ENCODE measurements at places on chromosomes 4 and X.
A peak's percentile ranks its signal among the peaks of the same experiment; 100 is the strongest.

- DNase-seq, result no peak
Measured at GRCh38 chr4:186167605-186168004, 23.8 kb upstream of the CYP4V2 start.

DNA sequence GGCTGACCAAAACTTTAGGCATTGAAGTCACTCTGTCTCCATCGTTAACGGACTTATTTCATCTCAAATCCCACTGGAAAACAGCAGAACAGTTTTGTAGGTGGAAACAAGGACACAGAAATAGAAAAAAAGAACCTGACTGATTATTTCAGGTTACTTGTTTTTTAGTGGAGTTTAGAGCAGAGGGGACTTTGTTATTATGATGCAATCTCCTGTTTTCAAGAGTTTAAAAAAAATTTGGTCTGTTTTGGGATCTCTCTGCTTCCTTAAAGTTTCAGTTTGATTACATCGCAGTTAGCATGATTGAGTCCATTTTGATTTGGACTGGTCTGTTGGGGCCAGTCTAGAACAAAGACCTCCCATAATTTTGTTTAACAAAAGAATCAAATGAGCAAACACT, 13.6 kb downstream of the PROM1 start:
- DNase-seq, result no peak

GRCh38 chr4:174334628-174335027, 50.9 kb downstream of the CEP44 start:
- no peak for DNase-seq

GRCh38 chr4:139763672-139764071, 98.1 kb downstream of the MGST2 start:
- no peak for DNase-seq

- no peak for DNase-seq
Measured at GRCh38 chrX:107484002-107484726, 34.7 kb downstream of the FRMPD3 start.

GRCh38 chr4:11166034-11166433, 262.7 kb downstream of the HS3ST1 start:
- no peak for DNase-seq

GRCh38 chr4:179372746-179373145, 1930.5 kb upstream of the AGA start:
- DNase-seq, result no peak

- no peak for DNase-seq
Measured at GRCh38 chr4:86118711-86119110, 241.1 kb downstream of the MAPK10 start.

- DNase-seq, result no peak
Measured at GRCh38 chrX:109357706-109358105, 124.2 kb downstream of the GUCY2F start.

- DNase-seq, result peak; percentile 39
Measured at GRCh38 chrX:3811331-3812311, 98.2 kb upstream of the PRKX start.

- DNase-seq, result no peak
Measured at GRCh38 chr4:172654457-172654856, 514.2 kb upstream of the GALNT7 start.

GRCh38 chr4:80538276-80538926, 202.9 kb downstream of the CFAP299 start:
- DNase-seq, result no peak

- DNase-seq, result peak; percentile 43
Measured at GRCh38 chr4:110508827-110509710, 33.1 kb downstream of the ENPEP start.

DNA sequence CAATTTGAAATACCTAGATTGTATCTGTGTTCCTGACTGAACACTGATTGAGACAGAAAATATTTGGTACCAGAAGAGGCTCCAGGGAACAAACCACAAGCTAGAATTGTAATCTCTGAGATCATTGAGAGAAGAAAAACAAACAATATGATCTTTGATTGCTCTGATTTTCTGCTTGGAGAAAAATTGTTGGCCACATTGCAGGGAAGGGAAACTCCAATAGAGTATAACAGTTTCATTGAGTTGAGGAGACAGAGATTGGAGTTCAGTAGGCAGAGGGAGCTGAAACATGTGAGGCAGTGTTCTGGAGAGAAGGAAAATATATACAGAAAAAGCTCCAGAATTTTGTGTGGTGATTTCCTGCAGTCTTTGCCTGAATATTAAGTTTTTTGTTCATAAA, 158.2 kb downstream of the C4orf33 start:
- no peak for DNase-seq

DNA sequence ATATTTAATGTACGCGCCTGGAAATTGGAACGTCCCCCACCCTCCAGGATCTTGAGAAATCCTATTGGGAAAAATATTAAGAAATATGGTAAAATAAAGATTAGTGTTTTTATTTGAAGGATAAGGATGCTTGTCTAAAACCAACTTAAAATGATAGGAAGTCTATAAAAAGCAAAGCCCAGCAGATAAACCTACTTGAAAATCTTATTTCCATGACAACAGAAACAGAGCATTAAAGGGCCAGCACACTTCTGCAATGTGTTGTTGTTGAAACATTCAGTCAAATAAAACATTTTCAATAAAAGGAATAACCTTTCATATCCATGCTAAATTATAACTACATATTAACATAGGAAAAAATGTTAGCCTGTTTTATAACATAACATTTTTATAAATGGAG, 29.3 kb upstream of the GPM6A start:
- DNase-seq, result no peak

- no peak for DNase-seq
Measured at GRCh38 chr4:68576272-68577125, at the start of gene UGT2B17. TSS of gene UGT2B17 (minus strand) at chr4:68576322. CDS start at chr4:68568484, 7,838 bp downstream.

DNA sequence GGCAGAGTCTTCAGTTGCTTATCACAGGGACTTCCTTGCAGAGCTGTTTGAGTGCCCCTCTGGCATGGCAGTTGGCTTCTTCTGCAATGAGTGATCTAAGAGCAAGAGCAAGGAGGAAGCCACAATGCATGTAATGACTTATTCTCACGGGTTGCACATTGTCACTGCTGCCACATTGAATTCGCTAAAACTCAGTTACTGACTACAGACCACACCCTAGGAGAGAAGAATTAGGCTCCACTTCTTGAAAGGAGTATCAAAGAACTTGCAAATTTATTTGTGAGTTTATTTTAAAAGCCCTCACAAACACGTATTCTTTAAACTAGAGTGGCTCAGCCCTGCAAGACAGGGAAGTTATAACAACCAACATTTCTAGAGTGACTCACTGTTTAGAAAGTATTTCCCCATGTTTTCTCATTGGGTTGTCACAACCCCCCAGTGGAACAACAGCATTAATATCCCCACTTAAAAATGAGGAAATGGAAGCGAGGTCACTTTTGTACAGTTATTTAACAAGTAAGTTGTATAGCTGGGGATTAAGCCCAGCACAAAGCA, 32.4 kb upstream of the RBPJ start:
- peak; percentile 9 for DNase-seq

GRCh38 chrX:56798866-56799758, 70.1 kb downstream of the NBDY start:
- peak; percentile 6 for DNase-seq

DNA sequence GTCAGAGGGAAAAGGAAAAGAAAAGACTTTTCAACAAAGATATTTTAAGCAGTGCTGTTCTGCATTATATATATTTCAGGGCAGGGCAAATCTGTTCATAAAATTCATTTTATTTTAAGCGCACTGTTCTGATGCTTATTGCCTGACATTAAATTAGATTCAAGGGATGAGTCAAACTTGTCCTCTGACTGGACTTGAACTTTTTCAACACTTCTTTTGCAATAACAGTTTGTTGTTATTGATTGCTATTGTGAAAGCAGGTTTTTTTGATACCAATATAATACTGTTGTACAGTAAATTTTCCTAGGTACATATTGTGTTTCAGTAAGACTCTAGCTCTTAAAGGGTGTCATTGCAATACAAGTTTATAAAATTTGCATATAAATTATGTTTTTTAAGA, 481.3 kb downstream of the NAF1 start:
- DNase-seq, result no peak

- DNase-seq, result no peak
Measured at GRCh38 chrX:148872161-148872535, 371.7 kb downstream of the AFF2 start.

DNA sequence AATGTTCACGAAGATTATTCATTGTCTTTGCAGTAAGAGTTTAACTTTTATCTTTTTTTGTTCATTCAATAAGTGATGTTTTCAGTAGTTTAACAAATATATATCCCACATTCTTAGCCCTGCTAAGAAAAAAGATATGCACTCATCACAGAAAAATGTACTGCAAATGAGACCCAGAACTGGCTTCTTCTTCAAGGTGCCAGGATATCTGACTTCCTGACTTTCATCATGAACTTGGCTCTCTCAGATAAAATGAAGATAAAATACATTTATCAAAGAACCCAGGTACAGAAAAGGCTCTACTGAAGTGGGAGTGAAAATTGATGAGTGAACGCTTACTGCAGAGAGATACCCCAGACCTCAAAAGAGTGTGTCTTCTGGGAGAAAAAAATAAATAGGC, 177.8 kb upstream of the DKK2 start:
- DNase-seq, result no peak

- DNase-seq, result no peak
Measured at GRCh38 chr4:159212675-159213293, 109.9 kb downstream of the RAPGEF2 start.

DNA sequence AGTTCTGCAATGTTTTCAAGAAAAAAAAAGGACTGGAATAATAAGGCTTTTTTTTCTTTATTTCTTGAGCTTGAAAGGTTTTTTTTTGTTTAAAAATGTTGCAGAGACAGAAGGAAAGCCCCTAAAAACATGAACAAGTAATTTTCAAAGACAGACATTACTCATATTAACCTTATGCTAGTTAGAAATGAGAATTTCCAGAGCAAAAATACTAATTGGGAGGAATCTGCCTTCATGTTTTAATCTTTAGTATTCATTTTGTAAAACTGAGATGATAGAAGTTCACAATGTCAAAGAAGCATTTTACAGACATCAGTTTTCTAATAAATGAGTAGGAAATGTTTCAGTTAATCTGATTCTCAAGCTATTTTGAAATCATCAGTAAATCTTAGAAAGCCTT, 1805.3 kb downstream of the PCDH7 start:
- no peak for DNase-seq

GRCh38 chr4:152256996-152257395, 278.9 kb downstream of the FBXW7 start:
- no peak for DNase-seq

- no peak for DNase-seq
Measured at GRCh38 chr4:123812066-123812390, 415.4 kb downstream of the SPRY1 start.

GRCh38 chr4:6116696-6117285, 83.6 kb downstream of the JAKMIP1 start:
- no peak for DNase-seq

- DNase-seq, result no peak
Measured at GRCh38 chrX:6440648-6441047, 94.3 kb downstream of the VCX3A start.

DNA sequence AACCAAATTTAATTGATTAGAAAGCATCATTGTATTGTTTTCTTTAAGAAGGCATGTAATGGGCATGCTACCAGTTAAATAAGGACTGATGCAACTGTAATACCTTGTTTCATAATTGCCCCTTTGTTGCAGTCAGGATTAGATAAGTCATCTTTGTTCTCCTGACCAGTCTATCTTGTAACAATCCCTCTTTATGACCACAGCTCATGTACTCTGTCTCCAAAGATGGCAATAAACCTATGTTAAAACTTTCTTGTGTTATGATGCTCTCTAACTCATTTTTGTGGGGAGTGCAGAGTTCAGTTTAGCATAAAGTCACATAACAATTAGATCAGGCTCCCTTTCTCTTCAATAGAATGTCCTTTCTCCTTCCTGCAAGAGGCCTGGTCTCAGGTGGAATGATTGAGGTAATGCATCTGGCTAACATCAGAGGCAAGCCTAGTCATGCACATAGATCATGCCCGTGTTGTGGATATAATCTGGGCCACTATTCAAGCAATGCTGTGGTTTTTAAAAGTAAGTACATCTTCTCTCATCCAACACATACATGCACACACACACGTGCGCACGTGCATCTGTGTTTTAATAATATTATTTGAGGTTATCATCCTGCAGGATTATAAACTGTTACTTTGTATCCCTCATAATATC, 45.6 kb downstream of the TMEM154 start:
- peak; percentile 50 for DNase-seq

- DNase-seq, result peak; percentile 30
Measured at GRCh38 chrX:10047631-10048030, 80.5 kb downstream of the CLDN34 start.

- DNase-seq, result no peak
Measured at GRCh38 chr4:2663275-2663674, 92.9 kb downstream of the TNIP2 start.

- DNase-seq, result no peak
Measured at GRCh38 chr4:93475730-93476129, 352.8 kb upstream of the ATOH1 start.

DNA sequence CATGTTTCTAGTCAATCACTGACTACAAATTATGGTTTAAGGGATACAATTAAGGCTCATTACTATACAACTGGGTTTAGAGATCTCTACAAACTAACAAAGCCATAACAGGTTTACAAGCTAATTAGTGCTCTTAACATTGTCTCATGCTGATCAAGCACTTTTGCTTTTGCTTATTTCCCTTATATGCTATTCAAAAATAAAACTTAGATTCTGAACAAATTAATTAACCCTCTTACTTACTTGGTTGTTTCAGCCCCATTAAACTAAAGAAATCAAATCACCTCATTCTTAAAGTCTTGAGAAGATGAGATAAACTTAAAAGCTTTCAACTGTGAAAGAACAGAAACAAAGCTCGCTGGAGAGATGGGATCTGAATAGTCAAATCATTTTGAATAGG, 2024.5 kb upstream of the ADGRL3 start:
- DNase-seq, result no peak

- DNase-seq, result no peak
Measured at GRCh38 chrX:16212024-16212423, 44.7 kb downstream of the MAGEB17 start.

GRCh38 chrX:19630228-19630627, 114.9 kb upstream of the MAP3K15 start:
- DNase-seq, result no peak

GRCh38 chr4:136329042-136329662, 1203.1 kb downstream of the PCDH18 start:
- no peak for DNase-seq

DNA sequence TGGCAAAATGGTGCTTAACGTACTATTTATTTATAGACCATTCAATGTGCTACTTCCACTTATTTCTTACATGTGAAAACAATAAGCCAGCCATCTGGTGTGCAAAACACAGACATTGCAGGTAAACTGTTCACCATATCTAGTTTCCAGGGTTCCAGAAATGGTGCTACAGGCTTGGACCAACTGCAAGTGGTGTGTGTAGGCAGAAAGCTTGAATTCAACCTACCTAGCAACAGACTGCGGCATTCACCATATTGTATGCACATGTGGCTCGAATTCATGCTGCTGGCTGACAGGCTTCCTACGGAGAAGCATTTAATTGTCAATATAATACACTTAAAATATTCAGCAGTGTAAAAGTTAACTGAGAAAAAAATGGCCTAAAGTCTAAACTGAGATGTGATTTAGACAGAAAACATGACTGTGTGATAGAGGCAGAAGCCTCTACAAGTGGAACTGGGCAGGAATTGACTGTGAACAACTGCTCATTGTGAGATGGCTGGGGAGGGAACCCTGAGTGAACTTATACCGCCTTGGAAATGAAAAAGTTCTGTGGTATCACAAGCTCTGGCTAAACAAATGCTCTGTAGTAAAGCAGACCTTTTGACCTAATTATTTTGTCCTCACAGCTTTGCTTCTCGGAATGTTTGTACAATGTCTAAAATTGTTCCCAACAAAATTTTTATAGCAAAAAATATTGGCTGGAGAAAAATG, 434.7 kb downstream of the GRIA2 start:
- no peak for DNase-seq

GRCh38 chr4:83358410-83358809, 23.8 kb upstream of the HPSE start:
- DNase-seq, result no peak

- DNase-seq, result no peak
Measured at GRCh38 chr4:100651499-100652175, 133.8 kb upstream of the EMCN start.

Data from erythroblast (primary cell).